HCT116 (cell line): ENCODE measurements at places on chromosomes 2 and 18. TPM values are rescaled to one million over a fixed set of nuclear protein-coding genes. Genes with fewer than 3 reads are reported as not detected.

DNA sequence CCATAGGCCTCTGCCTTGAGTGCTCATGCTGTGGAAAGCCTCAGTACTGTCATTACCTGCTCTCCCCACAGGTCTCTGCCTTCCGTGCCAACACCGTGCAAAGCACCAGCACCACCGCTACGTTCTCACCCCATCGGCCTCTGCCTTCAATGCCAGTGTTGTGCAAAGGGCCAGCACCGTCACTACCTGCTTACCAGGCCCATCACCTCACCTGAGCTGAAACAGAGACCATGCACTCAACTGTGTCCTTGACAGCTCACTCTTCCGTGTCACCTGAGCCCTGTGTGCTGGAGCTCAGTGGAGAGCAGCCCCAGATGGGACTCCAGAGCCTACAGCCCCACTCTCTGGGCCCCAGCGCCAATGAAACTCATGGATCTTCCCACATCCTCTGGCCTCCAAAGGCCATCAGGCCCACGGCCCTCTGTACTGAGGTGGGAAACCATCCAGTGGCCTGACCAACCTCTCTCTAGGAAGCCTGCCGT, 62.7 kb downstream of the ZNF516 start:
- H3K36me3 ChIP-seq = no peaks in the 10 kb centered on the region
- no peak overlapping the region for H3K27ac ChIP-seq
- no peak for DNase-seq
- no peaks in the 10 kb centered on the region for H3K27me3 ChIP-seq
- peaks cover 3% of the 10 kb centered on the region; the same call in 1 of the 2 replicates for H3K4me1 ChIP-seq

Gene DNAJC5G
- total RNA-seq = 2.5 TPM

DNA sequence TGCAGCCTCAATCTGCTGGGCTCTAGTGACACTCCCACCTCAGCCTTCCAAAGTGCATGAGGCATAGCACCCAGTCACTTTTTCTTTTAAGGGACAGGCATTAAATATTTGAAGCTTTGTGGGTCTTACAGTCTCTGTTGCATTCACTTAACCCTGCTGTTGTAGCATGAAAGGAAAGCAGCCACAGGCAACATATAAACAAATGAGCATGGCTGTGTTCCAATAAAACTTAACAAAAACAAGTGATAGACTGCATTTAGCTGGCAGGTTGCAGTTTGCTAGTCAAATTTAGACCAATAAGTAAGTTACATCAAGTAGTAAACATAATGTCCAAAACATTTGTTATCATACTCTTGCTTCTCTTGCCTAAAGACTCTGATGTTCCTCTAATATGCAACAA, 297.3 kb upstream of the MMADHC start:
- no peaks in the 10 kb centered on the region for H3K4me1 ChIP-seq
- DNase-seq = no peak
- no peaks in the 10 kb centered on the region for H3K27me3 ChIP-seq
- H3K4me3 ChIP-seq = no peak overlapping the region

DNA sequence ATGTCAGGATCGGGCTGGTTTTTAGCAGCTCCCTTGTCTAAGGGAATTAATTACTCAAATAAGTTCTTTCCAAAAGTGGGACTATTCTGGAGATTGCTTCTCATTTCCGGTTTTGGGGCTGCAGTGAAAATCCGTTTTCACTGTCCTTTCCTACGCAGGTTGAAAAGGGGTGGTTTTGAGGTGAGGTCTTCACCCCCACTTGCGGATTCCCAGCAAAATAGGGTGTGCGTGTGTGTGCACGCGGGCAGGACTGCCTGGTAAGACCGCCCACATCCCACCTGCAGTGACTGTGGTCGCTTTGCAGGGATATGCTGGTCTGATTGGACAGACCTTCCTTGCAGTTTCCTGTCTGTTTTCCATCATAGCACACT, 472 bp upstream of the PLEKHM3 start:
- peak overlapping the region; percentile 63 for H3K4me3 ChIP-seq
- peak overlapping the region; percentile 29 for H3K27ac ChIP-seq
- DNase-seq = no peak
- H3K4me1 ChIP-seq = peaks cover 15% of the 10 kb centered on the region
- H3K27me3 ChIP-seq = no peaks in the 10 kb centered on the region

DNA sequence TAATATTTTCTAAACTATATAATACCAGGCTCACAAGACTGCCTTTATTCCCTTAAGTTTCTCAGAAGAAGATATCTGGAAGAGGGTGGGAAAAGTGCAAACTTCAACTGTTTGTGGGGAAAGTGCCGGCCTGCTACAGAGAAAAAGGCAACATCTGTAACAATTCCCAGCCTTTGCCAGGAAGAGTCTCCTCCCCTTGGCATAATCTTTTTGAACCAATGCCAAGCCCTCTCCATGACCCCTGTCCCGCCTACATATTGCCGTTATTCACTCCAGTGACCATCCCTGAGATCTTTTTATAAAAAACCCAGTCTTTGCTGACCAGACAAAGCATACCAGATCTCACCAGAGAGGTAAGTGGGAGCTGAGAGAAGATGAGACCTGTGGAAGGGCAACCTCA, at the start of gene REG3G:
TSS of gene REG3G (plus strand) at position 282 of the 400 bp plus-strand sequence. CDS start 392 bp downstream, outside the sequence.
- no peak for DNase-seq
- H3K4me1 ChIP-seq = no peaks in the 10 kb centered on the region
- H3K36me3 ChIP-seq = no peaks in the 10 kb centered on the region
- H3K4me3 ChIP-seq = no peak within 1 kb of the TSS

GRCh38 chr18:46407486-46408166, 249.4 kb downstream of the LOXHD1 start:
- H3K27me3 ChIP-seq = no peaks in the 10 kb centered on the region
- peaks cover 6% of the 10 kb centered on the region; the same call in 1 of the 2 replicates for H3K4me1 ChIP-seq
- no peak for DNase-seq
- no peaks in the 10 kb centered on the region for H3K36me3 ChIP-seq
- H3K27ac ChIP-seq = no peak overlapping the region
- no peak overlapping the region for H3K4me3 ChIP-seq

DNA sequence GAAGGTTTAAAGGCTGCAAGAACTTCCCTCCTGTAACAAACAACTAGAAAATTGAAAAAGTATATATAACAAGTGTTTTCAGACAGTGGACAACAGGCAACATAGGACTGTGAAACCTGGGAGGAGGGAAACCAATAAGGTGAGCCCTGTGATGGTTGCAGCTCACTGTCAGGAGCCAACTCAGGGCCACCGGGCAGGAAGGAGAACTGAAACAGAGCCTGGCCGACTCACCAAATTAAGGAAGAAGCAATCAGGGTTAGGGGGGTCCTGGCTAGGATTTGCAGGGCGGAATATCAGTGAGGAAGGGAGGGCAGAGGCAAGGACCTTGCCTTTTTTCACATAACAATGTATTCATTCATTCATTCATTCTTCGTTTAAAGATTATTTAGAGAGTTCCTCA, 21.8 kb upstream of the CNRIP1 start:
- H3K36me3 ChIP-seq = no peaks in the 10 kb centered on the region
- peaks cover 3% of the 10 kb centered on the region; the same call in 1 of the 2 replicates for H3K4me1 ChIP-seq

DNA sequence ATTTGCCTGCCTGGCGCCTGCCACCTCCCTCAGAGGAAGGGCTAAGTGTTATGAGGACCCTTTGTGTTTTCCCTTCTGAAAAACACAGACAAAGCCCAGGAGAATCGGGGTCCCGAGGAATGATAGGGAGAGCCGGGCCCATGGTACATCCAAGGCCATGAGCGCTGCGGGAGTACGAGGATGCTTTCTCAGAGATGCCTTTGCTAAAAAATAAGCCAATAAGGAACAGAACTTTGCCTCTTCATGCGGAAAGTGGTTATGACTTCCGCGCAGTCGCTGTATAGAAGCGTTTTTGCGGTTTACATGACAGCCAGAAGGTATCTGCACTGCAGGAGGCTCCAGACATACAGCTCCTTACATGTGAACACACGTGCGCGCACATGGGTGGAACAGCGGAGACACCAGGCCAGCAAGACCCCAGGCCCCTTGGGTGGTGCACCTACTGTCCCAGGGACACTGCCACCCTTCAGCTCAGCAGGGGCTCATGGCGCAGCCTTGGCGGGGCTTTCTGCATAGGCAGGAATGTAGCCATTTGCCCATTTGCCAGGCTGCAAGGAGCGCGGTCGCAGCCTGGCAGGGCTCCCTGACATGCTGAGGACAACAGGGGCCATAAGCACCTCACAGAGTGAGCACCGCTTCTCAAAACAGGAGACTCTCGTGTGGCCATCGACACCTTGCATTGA, 252.4 kb upstream of the SALL3 start:
- DNase-seq = no peak
- peaks cover 23% of the 10 kb centered on the region for H3K27me3 ChIP-seq
- no peaks in the 10 kb centered on the region for H3K36me3 ChIP-seq
- H3K4me1 ChIP-seq = no peaks in the 10 kb centered on the region
- no peak overlapping the region for H3K27ac ChIP-seq

Gene C2orf15
- 1.9 TPM for total RNA-seq

Gene KIF1A
- 0.27 TPM for total RNA-seq

DNA sequence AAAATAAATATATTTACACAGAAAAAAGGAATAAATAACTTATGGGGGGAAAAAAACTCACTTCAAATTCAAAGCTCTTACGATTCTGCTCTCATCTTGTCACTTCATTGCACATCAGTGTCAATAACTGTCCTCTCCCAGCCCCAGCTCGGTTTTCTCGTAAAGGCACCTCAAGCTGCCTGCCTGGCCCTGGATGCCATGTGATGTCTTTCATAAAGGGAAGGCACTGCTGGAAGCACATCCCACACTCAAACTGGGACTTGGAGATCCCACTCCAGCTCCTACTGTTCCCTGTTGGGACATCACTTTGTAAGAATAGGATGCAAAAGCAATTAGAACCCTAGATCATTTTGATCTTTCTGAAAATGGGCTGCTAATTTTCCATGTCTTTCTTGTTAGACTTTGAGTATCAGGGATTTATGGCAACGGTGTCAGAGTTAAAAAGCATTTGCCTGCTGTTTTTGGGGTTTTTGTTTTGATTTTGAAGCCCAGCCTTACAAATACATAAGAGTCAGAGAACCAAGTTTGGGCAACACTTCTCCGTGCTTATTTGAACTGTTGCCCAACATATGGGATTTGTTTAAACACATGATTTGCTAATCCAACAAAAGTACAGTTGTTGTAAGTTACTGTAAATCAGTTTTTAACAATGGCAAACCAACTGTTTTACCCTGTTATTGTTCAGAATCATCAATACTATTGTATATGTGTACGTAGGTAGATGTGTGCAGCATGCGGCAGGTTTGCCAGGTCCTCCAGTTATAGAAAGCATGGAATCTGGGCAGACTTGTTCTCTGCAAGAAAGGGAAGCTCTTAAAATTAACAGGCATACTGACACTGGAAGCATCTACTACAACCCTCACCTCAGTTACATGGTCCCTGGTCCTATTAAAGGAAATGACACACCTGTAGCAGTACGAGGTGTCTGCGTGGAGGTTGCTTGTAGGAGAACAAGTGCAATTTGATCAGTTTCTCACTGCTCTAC, 20.6 kb downstream of the SERTAD2 start:
- peaks cover 56% of the 10 kb centered on the region for H3K36me3 ChIP-seq
- no peak overlapping the region for H3K27ac ChIP-seq
- H3K4me3 ChIP-seq = no peak overlapping the region
- H3K27me3 ChIP-seq = no peaks in the 10 kb centered on the region
- DNase-seq = no peak

DNA sequence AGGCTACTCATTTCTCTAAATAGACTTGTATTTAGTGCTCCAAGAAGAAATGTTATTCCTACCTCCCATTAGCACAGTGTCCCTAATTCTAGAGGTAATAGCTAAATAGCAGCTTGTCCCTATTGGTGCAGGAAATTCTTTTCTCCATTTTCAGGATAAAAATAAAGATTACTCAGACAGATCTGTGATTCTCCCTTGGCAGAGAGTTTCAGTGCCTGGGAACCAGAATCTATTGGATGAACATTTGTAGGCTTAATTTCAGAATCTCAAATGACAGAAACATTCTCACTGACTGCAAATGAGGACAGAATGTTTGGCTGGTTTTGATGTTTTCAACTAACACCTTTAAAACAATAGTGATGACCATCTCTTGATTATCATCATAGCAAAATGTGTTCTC, 33.3 kb upstream of the LGALSL start:
- DNase-seq = no peak
- H3K27me3 ChIP-seq = no peaks in the 10 kb centered on the region
- no peaks in the 10 kb centered on the region for H3K4me1 ChIP-seq
- H3K4me3 ChIP-seq = no peak overlapping the region

DNA sequence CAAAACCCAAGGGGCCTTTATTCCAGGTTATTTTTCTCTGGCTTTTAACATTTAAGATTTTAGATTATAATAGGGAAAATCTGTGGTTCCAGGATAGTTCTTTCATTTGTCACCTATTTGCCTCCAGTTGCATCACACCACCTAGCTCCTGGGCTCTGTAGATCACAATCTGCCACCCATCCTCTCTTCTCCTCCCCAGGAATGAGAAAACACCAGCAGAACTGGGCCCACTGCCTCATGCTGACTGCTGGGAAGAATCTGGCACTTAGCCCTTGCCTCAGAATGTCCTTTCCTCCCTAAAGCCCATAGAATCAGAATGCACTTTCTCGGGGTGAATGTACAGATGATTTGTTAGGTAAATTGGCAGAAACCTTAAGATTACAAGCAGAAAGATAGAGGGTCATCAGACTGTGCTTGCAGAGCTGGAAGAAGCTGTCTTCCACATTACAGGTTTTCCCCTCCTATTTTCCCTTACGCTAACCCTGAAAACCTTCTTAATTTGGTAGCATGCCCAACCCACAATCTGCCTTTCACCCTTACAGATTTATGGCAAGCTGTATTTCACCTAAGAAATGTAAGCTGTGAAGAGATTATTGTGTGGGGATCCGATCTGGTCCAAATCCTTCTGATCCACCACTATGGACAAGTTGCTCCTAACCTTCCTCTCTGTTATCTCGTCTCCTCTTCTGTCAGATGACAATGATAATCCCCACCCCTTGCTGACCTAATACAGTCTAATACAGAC, 72.6 kb downstream of the LRRC30 start:
- H3K4me3 ChIP-seq = no peak overlapping the region
- no peak for DNase-seq
- H3K36me3 ChIP-seq = no peaks in the 10 kb centered on the region
- no peaks in the 10 kb centered on the region for H3K27me3 ChIP-seq

Gene CROCC2
- not detected for total RNA-seq

DNA sequence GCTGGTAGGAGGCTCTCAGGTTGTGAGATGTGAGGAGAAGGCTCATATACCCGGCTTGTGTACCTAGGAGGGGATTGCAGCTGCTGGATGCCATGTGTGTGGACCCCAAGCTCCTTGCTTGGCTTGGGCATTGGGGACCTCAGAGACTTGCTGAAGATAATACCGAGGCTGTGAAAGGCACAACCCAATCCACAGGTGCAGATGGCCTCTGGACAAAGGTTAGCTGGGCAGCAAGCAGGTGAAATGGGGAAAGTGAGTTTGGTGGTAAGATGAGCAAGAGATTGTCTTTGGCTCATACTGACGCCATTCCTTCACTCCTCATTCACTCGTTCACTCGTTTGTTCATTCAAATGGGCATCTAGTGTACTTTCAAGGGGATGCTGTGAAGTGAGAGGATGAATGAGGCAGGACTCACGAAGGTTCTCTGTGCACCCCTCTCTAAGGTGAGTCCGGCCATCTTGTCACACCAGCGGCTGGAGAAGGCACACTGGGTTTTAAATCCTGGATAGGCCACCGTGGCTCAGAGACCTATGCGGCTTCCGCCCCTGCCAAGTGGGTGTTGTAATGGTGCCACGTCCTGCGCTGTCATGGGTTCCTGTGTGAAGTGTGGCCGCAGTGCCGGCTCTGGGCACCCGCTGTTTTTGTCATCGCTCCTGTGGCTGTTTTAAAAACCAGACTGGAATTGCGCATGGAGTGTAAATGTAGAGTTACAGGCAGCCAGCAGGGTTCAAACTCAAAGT, 13.7 kb downstream of the FBLN7 start:
- no peaks in the 10 kb centered on the region for H3K4me1 ChIP-seq
- H3K4me3 ChIP-seq = no peak overlapping the region
- H3K27me3 ChIP-seq = no peaks in the 10 kb centered on the region
- no peak overlapping the region for H3K27ac ChIP-seq
- H3K36me3 ChIP-seq = no peaks in the 10 kb centered on the region

- peaks cover 12% of the 10 kb centered on the region for H3K4me1 ChIP-seq
- H3K36me3 ChIP-seq = no peaks in the 10 kb centered on the region
- no peak overlapping the region for H3K4me3 ChIP-seq
- no peaks in the 10 kb centered on the region for H3K27me3 ChIP-seq
Measured at GRCh38 chr18:79614211-79614955, 65.2 kb upstream of the CTDP1 start.
